ENCODE measurements at places on chromosomes 12 and 14.

GRCh38 chr12:115013236-115013981 lies 329.4 kb upstream of the TBX3 start:
- no peak for DNase-seq

DNA sequence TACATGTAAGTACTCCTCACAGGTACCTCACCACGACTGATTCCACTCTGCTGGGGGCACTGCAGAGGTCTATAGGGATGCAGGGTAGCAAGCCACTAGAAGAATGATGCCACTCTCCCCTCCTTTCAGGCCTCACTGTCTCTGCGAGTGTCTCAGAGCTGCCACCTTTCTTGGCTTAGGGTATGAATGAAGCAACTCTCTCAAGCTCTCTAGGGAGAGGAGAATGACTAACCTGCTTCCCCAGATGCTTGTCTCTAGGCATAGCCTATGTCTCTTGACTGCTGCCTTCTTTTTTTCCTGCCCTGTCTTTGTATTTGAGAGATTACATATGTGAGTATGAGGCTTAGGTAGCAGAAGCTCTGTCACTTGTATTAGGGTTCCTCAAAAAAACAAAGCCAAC lies 566.5 kb upstream of the ATP2B1 start:
- no peak for DNase-seq

GRCh38 chr14:95903165-95903564 lies 26.5 kb downstream of the TUNAR start:
- DNase-seq = no peak

- no peak for DNase-seq
Observed at GRCh38 chr12:107080299-107080698, 13.1 kb downstream of the CRY1 start.

Measured in stimulated activated CD4-positive, alpha-beta T cell treated with anti-CD3 and anti-CD28 coated beads, TNF-alpha, amount 100 ng/mL, for 4 hours (primary cell).